ENCODE measurements at places on chromosomes 6 and 20.

GRCh38 chr6:143068001-143068400, 7.3 kb downstream of the AIG1 start:
- DNase-seq, result no peak

GRCh38 chr6:170344631-170345576, 38.3 kb downstream of the FAM120B start:
- DNase-seq, result no peak

DNA sequence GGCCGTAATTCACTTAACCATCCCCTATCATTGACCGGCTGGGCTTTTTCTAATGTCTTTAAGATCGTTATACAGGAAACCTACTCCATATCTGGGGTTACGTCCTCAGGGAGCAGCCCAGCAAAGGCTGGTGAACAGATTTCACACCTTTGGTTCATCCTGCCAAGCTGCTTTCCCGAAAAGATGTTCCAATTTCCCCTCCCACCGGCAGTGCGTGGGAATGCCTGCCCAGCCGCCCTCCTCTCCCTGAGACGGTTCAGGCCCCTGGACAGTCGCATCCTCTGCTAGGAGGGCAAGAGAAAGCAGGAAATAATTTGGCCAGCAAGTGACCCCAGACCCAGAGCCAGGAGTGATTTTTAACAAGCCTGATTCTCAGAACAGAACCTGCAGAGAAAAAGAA, 16.3 kb downstream of the SIRPA start:
- DNase-seq, result no peak

DNA sequence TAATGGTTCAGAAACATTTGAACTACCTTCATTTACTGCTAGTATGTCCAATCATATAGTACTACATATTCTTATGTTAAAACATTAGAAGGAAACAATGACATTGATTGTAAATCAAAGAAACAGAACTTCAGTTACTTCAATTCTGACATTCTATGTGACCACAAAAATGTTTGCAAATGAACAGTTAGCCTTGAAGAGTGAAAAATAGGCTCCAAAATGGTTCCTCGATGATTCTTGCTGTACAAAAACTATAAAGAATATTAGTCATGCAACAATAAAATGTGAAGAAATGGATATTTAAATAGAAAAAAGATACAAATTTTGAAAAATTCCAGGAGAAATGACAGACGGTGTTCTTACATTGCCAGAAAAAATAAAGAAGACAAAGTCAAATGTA, 686.9 kb downstream of the BCKDHB start:
- DNase-seq, result no peak

DNA sequence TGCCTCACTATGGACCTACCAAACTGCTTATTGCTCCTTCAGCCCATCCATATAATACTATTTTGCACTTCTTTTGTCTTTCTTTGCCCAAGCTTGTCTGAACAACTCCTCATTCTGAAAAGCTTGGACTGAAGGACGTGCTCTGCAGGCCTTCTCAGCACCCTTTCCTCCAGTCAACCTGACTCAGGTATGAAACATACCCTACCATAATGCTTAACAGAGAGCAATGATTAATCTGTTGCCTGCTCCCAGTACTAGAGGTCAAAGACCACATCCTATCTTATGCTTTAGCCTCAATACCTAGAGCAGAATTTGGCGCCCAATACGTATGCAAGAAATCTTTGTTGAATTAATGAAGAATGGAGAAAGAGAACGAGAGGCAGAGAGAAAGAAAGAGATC, 55.2 kb downstream of the ATXN1 start:
- DNase-seq, result no peak

- DNase-seq, result no peak
Measured at GRCh38 chr6:122040261-122040660, 359.2 kb upstream of the HSF2 start.

DNA sequence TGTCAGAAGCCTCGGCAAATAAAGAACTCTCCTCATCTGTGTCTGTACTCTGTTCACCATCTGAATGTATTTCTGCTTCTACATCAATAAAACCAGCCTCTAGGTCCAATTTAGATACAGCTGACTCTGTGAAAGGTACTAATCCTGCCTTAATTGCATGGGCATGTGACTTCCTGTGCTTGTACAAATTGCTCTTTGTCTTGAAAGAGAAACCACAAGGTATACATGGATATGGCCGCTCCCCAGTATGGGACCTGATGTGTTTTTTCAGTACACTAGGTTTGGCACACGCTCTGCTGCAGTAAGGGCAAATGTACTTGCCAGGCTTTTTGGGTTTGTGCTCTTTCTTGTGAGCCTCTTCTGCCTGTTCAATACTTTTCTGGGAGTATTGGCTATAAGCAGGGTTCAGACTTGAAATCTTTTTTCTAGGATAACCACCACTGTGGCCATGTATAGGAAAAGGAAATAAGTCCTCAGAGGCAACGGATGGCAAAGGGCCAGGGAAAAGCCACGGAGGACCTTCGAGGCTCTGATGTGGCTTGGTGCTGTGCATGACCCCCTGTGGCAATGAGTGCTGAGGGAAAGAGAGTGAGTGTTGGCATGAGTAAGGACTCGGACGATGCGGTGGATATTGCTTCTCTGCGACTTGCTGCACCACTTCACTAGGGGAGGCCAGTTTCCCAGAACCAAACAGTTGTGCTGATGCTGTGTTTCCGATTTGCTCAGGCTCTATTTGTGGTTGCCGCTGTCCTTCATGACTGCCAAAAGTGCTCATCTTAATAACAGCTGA, 170.9 kb downstream of the HIVEP2 start:
- DNase-seq, result peak; percentile 20

- no peak for DNase-seq
Measured at GRCh38 chr6:129499843-129500219, 210.1 kb downstream of the ARHGAP18 start.

DNA sequence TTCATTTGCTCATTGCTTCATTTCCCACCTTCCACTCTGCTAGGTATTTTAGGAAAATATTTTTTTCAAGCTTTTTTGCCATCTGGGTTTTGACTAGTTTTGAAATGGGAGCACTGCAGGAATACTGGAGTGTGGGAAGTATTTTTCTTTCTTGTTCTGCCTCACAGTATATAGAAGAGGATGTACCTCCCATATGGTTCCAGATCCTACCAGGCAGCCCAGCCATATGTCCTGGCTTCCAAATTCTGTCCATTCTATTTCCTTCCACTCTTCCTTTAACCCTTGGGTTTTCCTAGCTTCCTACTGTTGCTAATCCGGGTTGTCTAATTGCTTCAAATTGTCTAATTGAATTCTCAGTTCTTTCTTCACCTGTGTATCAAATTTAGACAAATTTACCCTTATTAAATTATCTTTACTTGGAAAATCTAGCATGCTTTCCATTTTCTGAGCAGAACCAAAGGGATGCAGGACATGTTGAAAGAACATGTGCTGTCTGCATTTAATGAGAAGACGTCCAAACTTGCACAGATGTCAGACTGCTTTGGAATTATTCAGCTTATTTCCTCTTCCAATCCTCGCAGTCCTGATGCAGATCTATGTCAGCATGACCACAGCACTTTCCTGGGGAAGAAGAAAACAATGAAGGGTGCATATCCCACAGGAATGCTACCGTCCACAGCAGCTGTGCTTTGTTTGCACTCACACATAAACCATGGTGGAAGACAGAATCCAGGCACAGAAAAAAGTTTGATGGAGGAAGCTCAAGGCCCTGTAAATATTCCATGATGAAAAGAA, 1273.9 kb upstream of the MAP3K7 start:
- DNase-seq, result no peak

DNA sequence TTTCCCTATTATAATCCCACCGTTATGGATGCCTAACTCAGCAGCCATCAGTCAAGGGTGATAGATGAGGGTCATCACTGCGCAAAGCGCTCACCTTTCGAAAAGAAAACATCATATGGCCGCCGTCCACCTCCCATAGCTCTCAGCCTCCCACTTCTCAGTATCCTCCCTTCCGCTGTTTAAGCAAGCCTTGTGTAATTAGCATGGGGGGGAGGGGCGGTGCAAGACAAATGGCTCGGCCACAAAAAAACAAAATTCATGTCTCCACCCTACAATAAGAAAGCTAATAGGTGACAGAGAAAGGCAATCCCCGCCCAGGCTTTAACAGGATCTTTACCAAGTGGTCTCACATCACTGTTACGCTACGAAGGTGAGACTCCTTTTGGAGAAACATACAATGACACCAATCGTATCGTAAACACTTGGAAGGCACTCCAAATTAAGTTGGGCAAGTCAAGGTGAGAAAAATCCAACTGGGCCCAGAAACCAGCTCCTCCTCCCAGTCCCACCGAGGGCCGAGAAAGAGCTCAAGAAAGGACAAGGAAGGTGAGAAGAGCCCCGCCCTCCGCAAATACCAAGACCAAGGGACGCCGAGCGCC, 645 bp downstream of the DDX39B start:
- DNase-seq, result peak; percentile 64

GRCh38 chr20:38471987-38472512, 593 bp upstream of the RALGAPB start:
- DNase-seq, result no peak

- no peak for DNase-seq
Measured at GRCh38 chr6:4084444-4085331, 5.8 kb upstream of the FAM217A start.

DNA sequence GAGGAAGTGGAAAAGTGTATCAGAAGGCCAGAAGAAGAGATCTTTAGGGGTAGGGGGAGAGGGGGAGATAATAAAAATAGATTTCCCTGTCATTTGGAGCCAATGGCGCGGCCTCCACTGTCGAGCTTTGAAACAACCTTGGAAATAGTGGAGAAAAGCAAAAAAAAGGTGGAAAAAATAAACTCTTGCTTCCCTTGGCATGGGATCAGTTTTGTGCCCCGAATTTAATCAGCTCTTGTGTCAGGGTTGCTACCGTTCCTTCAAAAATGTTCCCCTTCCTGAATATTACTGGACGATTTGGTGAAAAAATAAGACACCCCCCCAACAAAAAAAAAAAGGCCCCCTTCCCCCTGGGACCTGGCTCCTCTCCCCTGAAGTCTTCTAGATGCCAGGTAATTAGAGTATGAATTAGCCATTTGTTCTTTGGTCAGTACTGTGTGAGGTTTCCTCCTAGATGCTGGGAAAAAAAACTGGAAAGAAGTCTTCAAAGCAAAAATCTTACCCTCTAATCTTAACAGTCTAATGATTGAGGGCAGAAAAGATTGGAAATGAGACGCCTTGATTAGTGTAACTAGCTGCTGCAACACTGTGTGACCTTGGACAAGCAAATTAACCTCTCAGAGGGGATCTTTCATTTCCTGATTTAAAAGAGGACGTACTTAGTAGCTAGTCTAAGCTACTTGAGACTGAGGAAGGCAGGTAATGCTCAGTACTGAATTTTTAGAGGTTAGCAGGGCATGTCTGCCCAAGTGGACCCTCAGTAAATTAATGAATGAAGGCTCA, 872 bp upstream of the RBM39 start:
- DNase-seq, result peak; percentile 78
